DND-41 (cell line): ENCODE measurements at places on chromosomes 6 and 20.

- no peak for DNase-seq
These were observed 5.7 kb upstream of the FAM209A start for GRCh38 chr20:56518721-56519398.

GRCh38 chr6:112204350-112204706 lies 50.0 kb downstream of the LAMA4 start:
- DNase-seq: no peak

GRCh38 chr20:35088231-35089145 lies 4.1 kb downstream of the TRPC4AP start:
- no peak for DNase-seq

DNA sequence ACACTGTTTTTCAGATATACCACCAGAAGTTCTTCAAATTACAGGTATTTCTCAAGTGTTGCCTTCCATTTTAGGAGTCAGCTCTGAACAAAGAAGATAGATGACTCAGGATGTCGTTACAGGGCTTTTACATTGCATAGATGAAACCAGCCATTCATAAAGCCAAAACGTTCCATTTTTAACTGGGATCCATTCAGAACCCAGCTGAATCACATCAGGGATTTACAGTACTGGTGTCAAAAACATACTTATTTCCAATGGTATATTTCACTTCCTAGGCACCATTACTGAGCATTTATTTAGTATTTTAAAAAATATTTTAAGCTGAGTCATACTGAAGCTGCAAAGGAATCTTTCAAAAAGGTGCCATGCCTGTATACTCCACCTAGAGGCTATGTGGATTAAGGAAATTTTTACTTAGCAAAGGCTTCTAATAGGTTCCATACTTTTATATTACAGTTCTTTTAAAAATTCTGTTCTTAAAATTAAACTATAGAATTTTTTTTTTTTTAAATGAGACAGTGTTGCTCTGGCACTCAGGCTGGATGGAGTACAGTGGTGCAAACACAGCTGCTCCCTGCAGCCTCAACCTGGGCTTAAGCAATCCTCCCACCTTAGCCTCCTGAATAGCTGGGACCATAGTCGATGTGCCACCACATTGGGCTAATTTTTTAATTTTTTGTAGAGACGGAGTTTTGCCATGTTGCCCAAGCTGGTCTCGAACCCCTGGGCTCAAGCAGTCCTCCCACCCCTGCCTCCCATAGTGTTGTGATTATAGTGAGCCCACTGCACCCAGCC lies 2.6 kb downstream of the ASF1A start:
- no peak for DNase-seq

- no peak for DNase-seq
These were observed 11.3 kb downstream of the MOCS3 start for GRCh38 chr20:50969912-50970311.

- no peak for DNase-seq
These were observed 20.1 kb downstream of the PLCB1 start for GRCh38 chr20:8152183-8152582.

DNA sequence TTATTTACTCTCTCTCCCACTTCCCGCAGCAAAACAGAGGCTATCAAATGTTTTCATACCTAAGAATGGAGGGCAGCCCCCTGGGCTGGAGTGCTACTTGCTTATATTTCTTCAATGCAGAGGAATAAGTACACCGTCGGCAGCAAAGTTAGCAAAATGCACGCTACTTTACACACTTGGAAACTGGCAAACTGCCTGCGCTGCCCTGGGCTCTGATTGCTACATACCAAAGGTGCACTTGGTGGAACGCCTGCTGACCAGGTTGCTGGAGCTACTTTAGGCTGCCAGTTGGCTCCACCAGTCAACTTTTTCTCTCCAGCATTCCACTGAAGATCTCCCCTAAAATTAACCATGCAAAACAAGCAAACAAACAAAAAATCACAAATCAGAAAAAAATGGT lies 62.4 kb downstream of the PRSS35 start:
- no peak for DNase-seq
